ENCODE measurements at places on chromosomes 3 and 15.

GRCh38 chr15:100994597-100995446 lies 75.7 kb downstream of the LRRK1 start:
- no peak for DNase-seq

DNA sequence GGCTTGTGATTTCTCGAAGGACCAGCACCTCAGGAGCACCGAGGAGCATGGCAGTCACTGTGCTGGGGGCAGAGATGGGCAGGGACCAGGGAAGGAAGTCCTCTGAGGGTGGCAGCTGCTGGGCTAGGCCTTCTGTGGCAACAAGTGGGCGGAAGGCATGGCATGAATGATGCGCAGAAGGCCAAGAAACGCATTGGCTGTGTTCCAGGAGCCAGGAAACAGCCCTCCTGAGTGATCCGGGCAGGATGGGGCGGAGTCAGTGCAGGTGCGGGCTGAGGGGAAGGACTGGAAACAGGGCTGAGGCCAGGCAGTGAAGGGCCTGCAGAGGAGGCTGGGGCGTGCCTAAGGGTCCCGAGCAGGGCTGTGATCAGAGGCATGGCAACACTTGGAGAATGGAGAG lies 23.6 kb downstream of the MRPS11 start:
- no peak for DNase-seq

GRCh38 chr15:42069496-42070278 lies 24.7 kb downstream of the PLA2G4D start:
- no peak for DNase-seq

GRCh38 chr15:81038975-81039607 lies 38.4 kb downstream of the TLNRD1 start:
- DNase-seq, result no peak

GRCh38 chr15:92492551-92493115 lies 99.0 kb downstream of the ST8SIA2 start:
- DNase-seq, result no peak

- DNase-seq, result no peak
These were observed 169.9 kb upstream of the TSC22D2 start for GRCh38 chr3:150238048-150238802.

DNA sequence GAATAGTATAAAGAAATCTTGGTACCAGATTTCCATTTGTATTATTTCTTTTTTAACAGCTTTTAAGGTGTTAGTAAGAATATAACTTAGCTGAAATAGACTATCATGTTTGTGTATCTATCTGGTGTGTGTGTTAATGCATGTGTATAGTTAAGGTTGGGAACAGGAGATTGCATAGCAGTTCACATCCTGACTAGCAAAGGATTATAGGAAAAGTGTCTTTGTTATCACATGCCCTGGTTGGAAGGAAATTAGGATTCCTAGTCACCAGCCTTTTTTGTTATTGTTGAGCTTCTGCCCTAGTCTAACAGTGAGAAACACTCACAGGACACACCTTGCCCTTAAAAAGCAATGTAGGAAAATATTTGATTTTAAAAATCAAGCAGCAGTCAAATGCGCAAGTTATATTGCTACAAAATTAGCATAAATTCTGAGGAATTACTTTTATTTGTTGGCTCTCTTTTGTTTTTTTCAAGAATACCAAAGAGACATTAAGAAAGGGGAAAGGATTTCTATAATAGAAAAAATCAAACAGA lies 58.2 kb downstream of the SETD5 start:
- DNase-seq, result no peak

GRCh38 chr3:32816439-32817256 lies 1.1 kb upstream of the TRIM71 start:
- DNase-seq, result no peak

DNA sequence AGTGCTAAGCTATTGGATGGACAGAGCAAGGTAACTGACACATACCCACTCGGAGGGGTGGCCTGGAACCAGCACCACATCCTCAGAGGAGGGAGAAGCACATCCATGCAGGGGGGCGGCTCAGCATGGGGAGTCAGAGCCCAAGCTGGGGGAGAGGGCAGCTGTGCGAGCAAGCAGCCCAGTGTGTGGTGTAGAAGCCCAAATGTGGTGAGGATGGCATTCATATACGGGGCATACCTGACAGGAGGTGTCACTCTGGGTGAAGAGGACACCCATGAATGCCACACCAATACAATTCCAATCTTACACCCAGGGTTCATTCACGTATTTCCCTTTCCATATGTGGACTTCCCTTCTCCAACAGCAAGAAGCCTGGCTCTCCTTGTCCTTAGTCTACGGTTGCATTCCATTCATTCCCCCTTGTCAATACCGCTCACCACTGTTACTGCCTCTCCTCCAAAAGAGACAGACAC lies 58.7 kb upstream of the ACAN start:
- no peak for DNase-seq

DNA sequence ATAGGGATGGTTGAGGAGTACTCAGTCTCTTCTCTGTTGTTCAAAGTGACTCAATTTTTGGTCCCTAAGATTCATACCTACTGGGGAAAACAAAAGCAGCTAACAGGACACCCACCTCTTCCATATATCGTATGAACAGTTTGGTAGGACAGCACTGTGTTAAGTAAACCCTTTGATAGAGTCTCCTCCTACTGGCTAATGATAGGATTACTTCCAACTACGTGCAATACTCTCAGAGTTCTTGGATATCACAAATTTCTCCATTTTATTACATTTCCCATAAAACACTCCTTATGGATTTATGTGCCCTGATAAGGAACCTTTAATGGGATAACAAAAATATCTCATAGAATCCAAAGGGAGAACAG lies 200.2 kb upstream of the GOLGA6L4 start:
- no peak for DNase-seq

- DNase-seq, result no peak
These were observed 40.9 kb upstream of the EPHB1 start for GRCh38 chr3:134753999-134754742.

- DNase-seq, result no peak
These were observed 172.7 kb upstream of the CTNNB1 start for GRCh38 chr3:41026394-41027177.

GRCh38 chr3:174495928-174496327 lies 363.2 kb upstream of the NAALADL2 start:
- DNase-seq, result no peak

GRCh38 chr3:131494706-131495105 lies 8.1 kb downstream of the MRPL3 start:
- no peak for DNase-seq

- DNase-seq, result no peak
These were observed 49.1 kb upstream of the IQSEC1 start for GRCh38 chr3:13122081-13123012.

- no peak for DNase-seq
These were observed 175.7 kb downstream of the ALCAM start for GRCh38 chr3:105542282-105543019.

GRCh38 chr15:37010595-37010994 lies 89.8 kb downstream of the MEIS2 start:
- DNase-seq, result no peak

- no peak for DNase-seq
These were observed 80.0 kb downstream of the MITF start for GRCh38 chr3:69819282-69819681.

DNA sequence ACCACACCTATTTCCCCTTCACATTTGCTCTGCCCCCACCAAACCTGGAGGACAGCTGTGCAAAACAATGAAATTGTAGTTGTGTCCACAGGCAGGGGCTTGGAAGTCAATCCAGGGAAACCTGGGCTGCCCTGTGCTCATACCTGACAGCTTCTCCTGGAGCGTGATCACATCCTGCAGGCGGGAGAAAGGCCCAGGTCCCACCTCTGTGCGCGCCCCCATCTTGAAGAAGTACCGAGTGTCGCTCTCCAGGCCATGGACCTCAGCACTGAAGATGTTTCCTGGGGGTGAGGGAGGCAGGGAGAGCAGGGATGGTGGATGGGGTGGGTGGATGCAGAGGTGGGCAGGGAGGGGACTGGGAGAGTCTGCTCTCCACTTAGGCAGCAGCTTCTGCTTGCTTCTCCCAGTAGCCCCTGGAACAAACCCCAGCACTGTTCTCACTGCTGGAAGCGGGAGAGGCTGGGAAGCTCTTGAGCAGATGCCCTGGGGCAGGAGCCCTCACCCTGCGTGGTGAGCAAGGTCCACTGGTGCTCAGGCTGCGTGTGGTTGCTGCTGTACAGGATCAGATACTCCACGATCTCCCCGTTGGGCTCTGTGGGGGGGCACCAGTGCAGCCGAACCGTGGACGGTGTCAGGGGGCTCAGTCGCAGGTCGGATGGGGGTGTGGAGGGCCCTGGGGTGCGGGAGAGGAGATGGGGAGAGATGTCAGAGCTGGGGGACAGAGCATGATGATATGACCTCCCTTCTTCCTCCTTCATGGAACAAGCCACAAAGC lies 10.7 kb upstream of the IGDCC3 start:
- DNase-seq, result no peak

DNA sequence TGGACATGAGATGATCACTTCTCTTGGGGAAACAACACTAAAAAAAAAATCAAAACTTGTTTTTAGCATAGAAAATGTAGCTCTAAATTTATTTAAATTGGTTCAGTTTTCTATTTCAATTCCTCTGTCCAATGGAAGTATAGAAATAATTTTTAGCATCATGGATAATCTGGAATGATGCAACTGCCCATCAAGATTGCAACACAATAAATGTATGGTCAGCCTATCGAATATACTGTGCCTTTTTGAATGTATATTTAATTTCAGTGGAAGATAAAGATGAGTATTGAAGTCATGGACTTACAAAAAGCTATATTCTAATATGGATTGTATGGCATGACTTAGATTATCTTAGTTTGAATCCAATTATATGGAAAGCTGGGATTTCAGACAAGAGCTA lies 906.7 kb downstream of the IGSF11 start:
- DNase-seq, result no peak

DNA sequence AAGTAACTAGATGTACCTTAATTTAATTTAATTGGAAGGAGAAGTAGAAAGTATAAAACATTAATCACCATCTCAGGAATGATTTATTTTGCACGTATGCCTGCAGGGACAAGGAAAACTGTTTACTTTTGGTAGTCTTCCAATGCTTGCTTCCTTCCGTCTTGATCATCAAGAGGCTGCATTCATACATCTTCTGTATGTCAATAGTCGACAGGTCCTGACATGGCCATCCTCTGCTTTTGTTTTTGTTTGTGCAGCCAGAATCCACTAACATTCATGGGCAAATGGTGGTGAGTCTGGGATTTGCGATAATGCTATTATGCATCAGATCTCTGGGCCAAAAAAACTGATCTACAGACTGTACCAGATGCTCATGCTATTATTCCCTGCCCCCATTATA lies 56.6 kb upstream of the ZPLD1 start:
- DNase-seq, result no peak

DNA sequence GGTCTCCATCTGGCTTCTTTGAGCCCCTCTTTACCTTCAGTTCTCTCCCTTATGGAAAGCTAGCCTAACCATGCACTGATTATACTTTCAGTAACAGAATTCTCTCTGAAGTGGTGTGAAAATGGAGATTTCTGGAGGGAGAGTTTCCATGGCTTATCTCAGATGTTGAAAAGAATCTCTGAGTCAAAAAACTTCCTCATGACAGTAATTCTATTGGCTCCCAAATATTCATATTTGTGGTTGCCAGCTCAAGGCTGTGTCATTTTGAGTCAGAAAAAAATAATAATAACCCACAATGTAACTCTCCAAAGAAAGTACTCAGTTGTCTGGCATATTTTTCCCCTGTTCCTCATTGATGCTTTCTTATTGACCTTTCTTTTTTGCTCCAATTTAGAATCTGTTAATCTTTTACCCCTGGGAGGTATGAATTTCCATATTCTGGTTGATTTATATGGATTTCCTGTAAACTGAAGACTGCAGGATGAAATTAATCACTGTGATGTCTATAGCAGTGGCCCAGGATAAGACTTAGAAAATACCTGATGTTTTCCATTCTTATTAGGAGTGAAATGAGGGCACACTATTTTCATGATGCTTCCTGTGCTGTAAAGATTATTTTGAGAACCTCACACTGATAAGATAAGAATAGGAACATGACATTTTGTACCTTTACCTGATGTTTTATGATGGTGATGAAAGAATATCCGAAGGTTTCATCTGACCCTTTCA lies 149.5 kb upstream of the EPHA3 start:
- no peak for DNase-seq

DNA sequence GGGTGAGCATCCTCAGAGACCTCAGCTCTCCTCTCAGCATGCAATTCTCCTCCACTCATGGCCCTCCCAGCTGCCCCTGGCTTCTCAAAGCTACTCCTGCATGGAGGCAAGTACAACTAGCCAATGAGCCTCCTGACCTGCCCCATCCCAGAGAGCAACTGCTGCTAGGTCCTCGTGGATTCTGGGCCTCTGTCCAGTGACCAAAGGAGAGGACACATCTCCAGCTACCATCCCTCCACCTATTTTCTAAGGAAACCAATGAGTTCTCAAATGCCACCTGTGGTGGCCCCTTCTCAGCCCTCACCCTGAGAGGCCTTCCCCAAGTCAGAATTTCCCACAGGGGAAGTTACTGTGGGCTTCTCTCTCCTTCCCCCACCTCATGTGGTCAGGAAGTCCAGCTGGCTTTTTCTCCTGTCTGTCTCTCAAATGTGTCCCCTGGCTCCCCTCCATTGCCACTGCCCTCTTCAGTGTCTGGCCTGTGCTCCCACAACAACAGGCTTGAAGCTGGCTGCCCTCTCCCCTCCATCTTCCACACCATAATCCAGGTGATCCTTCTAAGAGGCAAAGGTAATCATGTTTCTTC lies 43.0 kb downstream of the LIPC start:
- DNase-seq, result no peak

GRCh38 chr3:142963516-142964448 lies at the start of gene PAQR9:
PAQR9 (minus strand) TSS chr3:142963674; CDS start chr3:142963336, 338 bp downstream.
- DNase-seq, result no peak

- DNase-seq, result no peak
These were observed 123.1 kb downstream of the ADCY5 start for GRCh38 chr3:123325766-123326256.

GRCh38 chr15:84752700-84753099 lies 4.3 kb downstream of the ZNF592 start:
- DNase-seq, result no peak

- DNase-seq, result no peak
These were observed 64.5 kb downstream of the GLDN start for GRCh38 chr15:51405693-51406523.

DNA sequence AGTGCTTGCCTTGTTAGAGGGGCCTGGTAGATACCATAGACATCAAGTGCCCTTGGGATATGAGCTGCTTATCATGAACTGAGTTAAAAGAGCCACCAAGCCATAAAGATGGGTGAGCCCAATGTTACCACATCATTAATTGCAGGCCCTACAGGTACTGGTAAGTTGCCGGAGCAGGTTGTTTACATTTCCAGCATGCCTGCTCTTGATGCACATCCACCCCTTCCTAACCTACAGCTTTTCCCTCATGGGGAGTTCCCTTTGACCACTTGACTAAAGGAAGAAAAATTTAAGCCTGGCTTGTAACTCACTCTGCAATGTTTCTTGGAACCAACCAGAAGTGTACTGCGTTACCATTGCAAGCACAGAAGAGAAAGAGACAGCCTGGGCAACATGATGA lies 24.7 kb upstream of the ULK4 start:
- DNase-seq, result no peak

DNA sequence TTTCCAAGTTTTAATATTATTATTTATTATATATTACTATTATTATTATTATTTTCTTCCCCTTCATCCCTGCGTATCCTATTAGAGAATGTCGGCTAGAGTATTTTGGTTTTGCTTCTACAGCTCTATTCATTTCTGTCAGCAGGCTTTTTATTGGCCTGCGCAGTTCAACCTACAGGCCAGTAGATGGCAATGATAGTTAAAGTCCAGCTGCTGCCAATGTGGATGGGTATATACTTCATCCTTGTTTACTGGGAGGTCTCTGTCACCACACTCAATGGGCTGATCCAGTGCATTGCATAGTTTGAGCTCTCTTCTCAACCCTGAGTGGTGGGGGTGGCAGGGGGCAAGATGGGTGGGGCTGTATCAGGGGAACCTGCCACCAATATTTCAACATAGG lies 799.8 kb downstream of the NSUN3 start:
- DNase-seq, result no peak

Data from stimulated activated CD8-positive, alpha-beta memory T cell treated with anti-CD3 and anti-CD28 coated beads, Interleukin-7, amount 100 ng/mL, for 24 hours (primary cell).